ENCODE measurements at places on chromosomes 5 and 9.

- no peak for DNase-seq
Observed at GRCh38 chr5:13941468-13941867, 3.0 kb downstream of the DNAH5 start.

- DNase-seq = no peak
Observed at GRCh38 chr5:14816999-14817761, 54.4 kb downstream of the ANKH start.

DNA sequence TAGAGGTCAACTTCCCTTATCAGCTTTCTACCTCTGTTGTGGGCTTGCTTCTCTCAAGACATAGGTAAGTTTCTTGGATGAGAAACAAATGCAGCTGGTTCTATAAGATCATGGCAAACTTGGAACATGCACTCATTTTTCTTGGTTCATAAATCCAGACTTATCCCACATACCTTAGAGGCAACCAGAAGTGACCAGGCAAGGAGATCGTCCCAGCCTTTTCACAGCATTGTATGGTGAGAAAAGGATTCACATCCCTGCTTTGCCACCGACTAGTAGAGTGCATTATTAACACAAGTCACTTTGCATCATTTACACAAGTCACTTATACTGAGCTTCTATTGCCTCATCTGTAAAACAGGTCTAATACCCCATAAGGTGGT is 35.4 kb downstream of the LHFPL2 start:
- DNase-seq = no peak

- no peak for DNase-seq
Observed at GRCh38 chr5:16382047-16382446, 83.6 kb downstream of the ZNF622 start.

DNA sequence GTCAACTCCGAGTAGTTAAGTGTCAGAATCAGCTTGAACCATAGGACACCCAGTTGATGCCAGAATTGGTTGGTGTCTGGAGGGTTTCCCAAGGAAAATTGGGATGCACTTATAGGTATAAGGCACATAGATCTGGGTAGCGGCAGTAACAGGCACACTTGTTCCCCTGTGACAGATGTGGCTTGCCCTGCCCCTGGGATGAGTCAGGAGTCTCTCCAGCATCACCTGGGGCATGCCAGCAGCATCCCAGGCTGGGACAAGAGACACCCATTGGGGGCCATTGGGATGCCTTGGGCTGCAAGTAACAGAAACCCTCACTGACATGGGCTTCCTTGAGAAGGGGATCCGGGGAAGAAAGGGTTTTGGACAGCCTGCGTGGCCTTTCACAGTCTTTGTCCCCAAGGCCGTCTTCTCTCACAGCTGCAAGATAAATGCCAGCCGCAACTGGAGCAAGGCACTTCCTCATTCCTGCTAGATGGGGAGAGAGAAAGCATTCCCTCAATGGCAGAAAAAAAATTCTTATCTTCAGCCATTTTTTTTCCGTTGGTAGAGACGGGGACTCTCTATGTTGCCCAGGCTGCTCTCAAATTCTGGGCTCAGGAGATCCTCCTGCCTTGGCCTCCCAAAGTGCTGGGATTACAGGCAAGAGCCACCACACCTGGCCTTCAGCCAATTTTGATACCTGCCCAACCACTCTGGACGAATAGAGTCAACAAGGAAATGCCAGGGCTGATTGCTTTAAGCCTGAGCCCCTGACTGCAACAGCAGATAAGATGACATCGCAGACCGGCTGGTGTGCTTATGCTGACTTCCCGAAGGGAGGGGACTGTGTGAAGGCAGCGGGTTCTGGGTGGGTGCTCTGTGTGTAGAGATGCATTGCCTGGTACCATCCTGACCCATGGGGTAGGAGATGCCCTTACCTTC is 13.3 kb upstream of the RNF130 start:
- peak; percentile 43 for DNase-seq

DNA sequence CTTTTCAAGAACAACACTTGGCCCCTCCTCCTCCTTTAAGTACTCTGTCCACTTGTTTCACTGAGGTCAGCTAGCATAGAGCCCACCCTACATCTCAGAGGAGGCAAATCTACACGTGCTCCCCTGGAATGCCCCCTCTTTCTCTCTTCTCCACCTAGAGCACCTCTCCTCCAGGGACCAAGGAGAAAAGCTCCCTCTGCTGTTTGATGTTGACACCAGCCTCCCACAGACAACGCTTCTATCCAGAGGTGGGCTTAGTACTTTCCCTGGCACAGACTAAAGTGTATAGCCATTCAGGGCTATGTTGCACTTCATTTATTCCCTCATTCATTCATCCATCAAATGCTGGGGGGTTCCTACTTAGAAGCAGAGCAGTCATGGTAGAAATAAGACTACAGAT is 68.2 kb upstream of the TAF1L start:
- no peak for DNase-seq

- DNase-seq = no peak
Observed at GRCh38 chr9:82149501-82149946, 161.0 kb downstream of the SPATA31D1 start.

DNA sequence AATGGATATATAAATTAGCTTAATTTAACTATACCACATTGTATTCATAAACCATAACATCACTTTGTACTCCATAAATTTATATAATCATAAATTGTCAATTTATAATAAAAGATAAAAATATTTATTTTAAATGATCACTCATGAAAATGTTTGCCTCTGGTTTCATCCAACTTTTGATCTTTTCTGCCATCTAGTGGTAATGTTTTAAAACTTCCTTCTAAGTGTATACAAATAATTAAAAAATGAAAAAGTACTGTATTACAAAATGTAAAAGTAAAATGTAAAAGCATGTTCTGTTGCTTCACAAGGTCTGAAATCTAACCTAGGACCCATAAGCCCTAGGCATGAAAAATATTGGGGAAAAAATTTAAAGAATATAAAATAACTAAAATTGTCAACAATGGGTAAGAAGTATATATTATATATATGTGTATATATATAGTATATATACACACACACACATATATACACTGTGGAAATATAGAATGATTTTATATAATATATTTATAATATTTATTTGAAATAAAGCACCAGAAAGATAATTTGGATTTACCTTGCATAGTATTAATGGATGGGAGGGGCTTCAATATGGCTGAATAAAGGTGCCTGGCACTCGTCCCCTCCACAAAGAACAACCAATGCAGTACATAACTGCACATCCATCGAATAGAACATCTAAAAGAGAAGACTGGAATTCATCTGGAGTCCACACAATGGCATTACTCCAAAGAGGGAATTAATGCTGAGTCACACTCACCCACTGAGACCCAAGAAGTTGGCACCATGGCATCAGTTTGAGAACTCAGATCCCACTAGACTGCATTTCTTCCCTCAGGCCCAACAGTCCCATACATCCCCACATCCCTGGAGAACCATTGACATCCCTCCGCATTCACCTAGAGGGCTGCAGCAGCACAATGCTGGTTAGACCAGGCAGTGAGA is 32.5 kb downstream of the ANXA1 start:
- no peak for DNase-seq

DNA sequence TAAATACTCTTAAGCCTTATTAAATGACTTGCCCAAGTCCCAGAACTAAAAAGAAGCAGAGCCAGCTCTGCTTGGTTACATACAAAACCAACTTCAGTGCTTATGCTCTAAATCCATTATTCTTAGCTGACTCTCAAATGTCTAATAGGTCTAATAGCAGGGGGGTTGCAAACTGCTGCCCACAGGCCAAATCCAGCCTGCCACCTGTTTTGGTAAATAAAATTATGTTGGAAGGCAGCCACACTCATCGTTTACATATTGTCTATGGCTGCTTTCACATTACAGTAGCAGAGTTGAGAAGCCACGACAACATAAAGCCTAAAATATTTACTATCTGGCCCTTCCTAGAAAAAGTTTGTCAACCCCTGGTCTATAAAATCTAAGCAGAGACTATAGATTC is 69.0 kb downstream of the KLHL3 start:
- no peak for DNase-seq

DNA sequence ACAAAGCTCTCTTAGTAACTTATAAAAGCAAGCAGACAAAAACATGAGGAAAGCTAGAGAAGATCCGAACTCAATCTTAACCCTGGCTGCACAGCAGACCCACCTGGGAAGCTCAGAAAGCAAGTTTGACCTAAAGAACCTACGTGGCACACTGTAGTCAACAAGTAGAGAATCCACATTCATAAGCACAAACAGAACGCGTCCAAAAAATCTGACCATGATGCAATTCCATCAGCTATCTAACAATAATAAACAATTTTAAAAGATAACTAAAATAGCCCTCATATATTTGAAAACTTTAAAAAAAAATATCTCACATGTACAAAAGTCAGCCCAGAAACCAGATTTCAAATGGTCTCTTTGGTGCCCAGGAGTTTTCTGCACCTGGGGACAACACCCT is 4.6 kb downstream of the LMAN2 start:
- DNase-seq = no peak

DNA sequence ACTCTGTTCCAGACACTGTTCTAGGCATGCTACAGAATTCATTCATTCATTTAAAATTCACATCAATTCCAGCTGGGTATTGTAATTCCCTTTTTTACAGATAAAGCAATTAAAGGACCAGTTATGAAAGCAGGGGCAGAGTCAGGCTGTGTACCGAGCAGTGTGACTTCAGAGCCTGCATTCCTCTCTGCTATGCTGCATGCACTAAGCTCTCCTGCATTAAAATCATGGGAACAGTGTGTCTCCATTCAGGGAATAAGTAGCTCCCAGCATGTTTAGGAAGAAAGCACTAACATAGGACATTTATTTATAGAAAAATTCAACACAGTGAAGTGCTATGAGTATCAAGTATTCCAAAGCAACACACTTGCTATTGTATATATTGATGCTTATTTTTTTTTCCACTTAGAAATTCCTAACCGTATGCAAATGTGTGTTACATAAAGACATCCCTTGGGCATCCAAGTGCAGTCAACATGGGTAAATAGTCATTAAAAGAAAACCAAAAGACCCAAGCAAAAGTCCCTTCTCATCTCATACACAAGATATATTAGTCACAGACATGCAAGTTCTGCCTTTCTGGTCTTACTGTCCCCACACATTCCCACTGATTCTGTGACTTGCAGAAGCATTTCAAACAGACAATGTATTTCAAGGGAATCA is 173.7 kb downstream of the GABRB2 start:
- DNase-seq = no peak

DNA sequence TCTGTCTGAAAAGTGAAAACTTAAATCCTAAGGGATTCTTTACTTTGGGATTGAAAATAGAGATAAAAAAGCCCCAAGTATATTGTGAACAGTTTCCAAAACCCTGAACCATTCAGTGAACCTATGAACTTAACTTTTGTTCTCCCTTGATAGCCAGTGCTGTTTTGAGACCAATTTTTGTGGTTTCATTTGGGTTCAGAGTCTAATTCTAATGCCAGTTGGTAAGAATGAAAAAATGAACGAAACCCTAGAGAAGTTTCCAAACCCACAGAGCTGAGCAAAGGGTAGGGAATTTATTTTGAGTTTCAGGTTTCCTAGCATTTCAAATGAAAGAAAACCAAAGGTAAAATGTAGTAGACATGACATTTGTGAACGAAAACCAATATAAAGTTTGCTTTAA is 1366.8 kb downstream of the EFNA5 start:
- DNase-seq = no peak

DNA sequence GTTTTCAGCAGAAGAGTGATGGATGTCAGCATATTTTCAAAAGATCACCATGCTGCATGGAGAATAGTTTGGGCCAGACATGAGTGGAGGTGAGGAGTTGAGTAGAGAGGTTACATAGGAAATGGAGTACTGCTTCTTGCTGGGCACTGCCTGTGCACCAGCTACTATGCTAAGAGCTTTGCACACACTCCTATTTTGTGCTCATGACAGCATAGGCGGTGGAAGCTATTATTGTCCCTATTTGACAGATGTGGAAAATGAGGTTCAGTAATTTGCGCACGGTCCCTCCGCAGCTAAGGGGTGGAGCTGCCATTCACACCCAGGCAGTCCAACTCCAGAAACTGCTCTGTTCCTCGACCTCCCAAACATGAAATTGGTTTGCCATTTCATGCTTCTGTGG is 67.8 kb downstream of the ENTREP1 start:
- DNase-seq = no peak

- no peak for DNase-seq
Observed at GRCh38 chr5:27906931-27907601, 868.7 kb upstream of the CDH9 start.

- DNase-seq = no peak
Observed at GRCh38 chr9:99181206-99181605, 40.5 kb downstream of the ALG2 start.

DNA sequence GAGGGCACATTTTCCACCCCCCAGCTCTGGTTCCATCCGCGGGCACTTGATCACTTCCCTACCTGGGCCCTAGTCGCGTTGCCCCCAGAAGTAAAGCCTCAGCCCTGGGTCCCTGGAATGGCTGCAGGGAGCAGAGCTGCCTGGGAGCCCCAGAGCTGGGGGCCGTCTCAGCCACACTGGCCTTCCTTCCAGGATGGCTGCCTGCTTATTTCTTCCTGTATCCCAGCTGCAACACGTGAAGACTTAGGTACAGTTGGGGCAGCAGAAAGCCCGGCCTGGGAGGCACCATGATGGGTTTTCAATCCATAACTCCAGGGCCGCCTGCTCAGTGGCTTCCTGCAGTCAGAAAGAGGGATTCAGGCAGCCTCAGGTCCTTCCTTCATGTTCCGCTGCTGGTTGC is 232.3 kb downstream of the IRX2 start:
- peak; percentile 15 for DNase-seq

GRCh38 chr5:66558560-66558959 is 37.6 kb upstream of the MAST4 start:
- DNase-seq = no peak

DNA sequence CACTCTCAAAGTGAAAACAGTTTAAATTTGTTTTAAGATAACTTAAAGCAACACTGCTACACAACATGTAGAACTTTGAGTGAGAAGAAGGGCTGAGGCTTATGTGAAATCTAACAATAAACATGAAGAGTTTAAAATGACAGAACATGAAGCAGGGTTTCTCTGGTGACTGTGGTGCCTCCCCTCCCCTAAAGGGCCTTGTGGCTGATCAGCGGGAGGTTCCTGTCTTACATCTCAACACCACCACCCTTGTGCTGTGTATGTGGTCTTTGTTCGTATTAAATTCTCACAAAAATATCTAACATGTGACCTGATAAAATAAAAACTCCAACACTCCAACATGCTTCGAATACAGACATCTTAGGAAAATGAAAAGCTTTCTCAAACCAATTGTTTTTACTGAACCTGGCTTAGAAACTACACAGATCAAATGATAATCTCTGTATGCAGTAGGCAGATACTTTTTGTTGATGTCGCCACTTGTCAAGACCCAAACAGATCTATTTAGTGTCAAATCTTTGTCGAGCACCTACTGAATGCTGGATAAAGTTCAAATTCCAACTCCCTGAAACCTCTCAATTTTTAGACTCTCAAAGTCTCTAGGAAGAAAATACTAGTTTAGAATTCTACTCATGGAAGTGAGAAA is 9.9 kb upstream of the IQGAP2 start:
- no peak for DNase-seq

GRCh38 chr5:176474476-176474875 is 26.3 kb downstream of the FAF2 start:
- DNase-seq = no peak

DNA sequence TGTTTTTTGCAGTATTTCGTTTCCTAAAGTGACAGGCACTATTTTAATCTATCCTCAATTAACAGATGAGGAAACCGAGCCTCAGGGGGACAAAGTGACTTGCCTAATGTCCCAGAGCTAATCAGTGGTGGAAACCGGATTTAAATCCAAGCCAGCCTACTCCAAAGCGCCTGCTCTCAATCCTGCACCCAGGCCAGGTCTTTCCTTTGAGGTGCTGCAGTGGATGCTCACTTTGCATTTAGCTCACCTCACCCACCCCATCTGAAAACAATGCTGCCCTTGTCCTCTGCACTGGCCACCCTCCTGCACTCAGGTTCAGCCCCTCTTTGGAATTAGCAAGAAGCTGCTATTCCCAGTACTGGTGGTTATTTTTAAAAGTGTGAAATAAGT is 16.0 kb downstream of the ANGPTL2 start:
- DNase-seq = no peak

Data from left lobe of liver (tissue), 2 donors.